A549 treated with Hydrocortisone at 1 μM for 4 hours (cell line): ENCODE measurements at places on chromosomes 2 and 18. TPM values are rescaled to one million over a fixed set of nuclear protein-coding genes. Genes with fewer than 3 reads are reported as not detected.

The LCT gene
- 0.02 to 0.05 TPM (median 0.05 TPM) in 5 replicates for total RNA-seq

The DNAJC5G gene
- total RNA-seq, result not detected in 5 replicates

The SLC39A10 gene
- total RNA-seq, result 12.1 to 26.6 TPM (median 18.8 TPM) in 5 replicates

The BCL2 gene
- 0.45 to 0.59 TPM (median 0.55 TPM) in 5 replicates for total RNA-seq

The SLC9A2 gene
- 2.8 to 3.8 TPM (median 3.0 TPM) in 5 replicates for total RNA-seq

The SLC9A4 gene
- not detected in 5 replicates for total RNA-seq

The DSG3 gene
- 0.01 to 0.02 TPM (median 0.02 TPM) in 3 of 5 replicates, not detected in the others for total RNA-seq

The GPD2 gene
- total RNA-seq, result 16.1 to 35.3 TPM (median 19.9 TPM) in 5 replicates

The DLGAP1 gene
- total RNA-seq, result 0.02 to 0.12 TPM (median 0.07 TPM) in 3 of 5 replicates, not detected in the others

The HOXD13 gene
- total RNA-seq, result 0.13 to 0.26 TPM (median 0.15 TPM) in 5 replicates

The REG3G gene
- not detected in 5 replicates for total RNA-seq

The CD8B2 gene
- not detected in 5 replicates for total RNA-seq

The CHRNG gene
- total RNA-seq, result not detected in 5 replicates

The RPRD1A gene
- 16.9 to 23.2 TPM (median 21.6 TPM) in 5 replicates for total RNA-seq

The SPATA3 gene
- not detected in 5 replicates for total RNA-seq

The TBC1D8 gene
- 76.4 to 104 TPM (median 96.6 TPM) in 5 replicates for total RNA-seq

The TMEM185B gene
- 45.0 to 48.4 TPM (median 47.0 TPM) in 5 replicates for total RNA-seq

The FBXO48 gene
- total RNA-seq, result 0.45 to 0.59 TPM (median 0.56 TPM) in 5 replicates

The MYCN gene
- total RNA-seq, result not detected in 5 replicates

The UGT1A8 gene
- 0.05 to 0.06 TPM in 2 of 5 replicates, not detected in the others for total RNA-seq

The BMP10 gene
- total RNA-seq, result not detected in 5 replicates

The RTKN gene
- total RNA-seq, result 20.2 to 26.0 TPM (median 21.9 TPM) in 5 replicates

The GEN1 gene
- 9.9 to 13.6 TPM (median 11.6 TPM) in 5 replicates for total RNA-seq

The CD207 gene
- not detected in 5 replicates for total RNA-seq

The ECEL1 gene
- total RNA-seq, result 0.09 to 0.37 TPM (median 0.15 TPM) in 5 replicates

The SLC40A1 gene
- 1.5 to 2.9 TPM (median 1.6 TPM) in 5 replicates for total RNA-seq

The INHA gene
- 0.35 to 0.58 TPM (median 0.47 TPM) in 5 replicates for total RNA-seq

The REEP1 gene
- 0.88 to 1.2 TPM (median 1.1 TPM) in 5 replicates for total RNA-seq

The ALPI gene
- 0.05 TPM in 2 of 5 replicates, not detected in the others for total RNA-seq

The C2orf76 gene
- total RNA-seq, result 10.5 to 13.0 TPM (median 11.5 TPM) in 5 replicates

The SH3RF3 gene
- total RNA-seq, result 0.54 to 0.66 TPM (median 0.62 TPM) in 5 replicates

The EPAS1 gene
- total RNA-seq, result 89.4 to 119 TPM (median 107 TPM) in 5 replicates

The DTNA gene
- total RNA-seq, result 0.15 to 0.45 TPM (median 0.29 TPM) in 5 replicates

The CREG2 gene
- 8.8 to 13.5 TPM (median 12.1 TPM) in 5 replicates for total RNA-seq

The TFCP2L1 gene
- total RNA-seq, result 18.4 to 26.2 TPM (median 22.4 TPM) in 5 replicates

The PSMA8 gene
- not detected in 5 replicates for total RNA-seq

The DHRS9 gene
- total RNA-seq, result 3.0 to 4.7 TPM (median 3.9 TPM) in 5 replicates

The CDK5R2 gene
- total RNA-seq, result 4.4 to 6.8 TPM (median 6.5 TPM) in 5 replicates

The IL1B gene
- total RNA-seq, result 0.06 to 0.26 TPM (median 0.18 TPM) in 5 replicates

The FAP gene
- 0.23 TPM in 1 of 5 replicates, not detected in the others for total RNA-seq

The ITGB1BP1 gene
- 157 to 190 TPM (median 178 TPM) in 5 replicates for total RNA-seq

The NYAP2 gene
- total RNA-seq, result 0.02 TPM in 1 of 5 replicates, not detected in the others

The LBH gene
- 92.6 to 190 TPM (median 140 TPM) in 5 replicates for total RNA-seq
